ENCODE measurements at places on chromosomes 7 and 10.

DNA sequence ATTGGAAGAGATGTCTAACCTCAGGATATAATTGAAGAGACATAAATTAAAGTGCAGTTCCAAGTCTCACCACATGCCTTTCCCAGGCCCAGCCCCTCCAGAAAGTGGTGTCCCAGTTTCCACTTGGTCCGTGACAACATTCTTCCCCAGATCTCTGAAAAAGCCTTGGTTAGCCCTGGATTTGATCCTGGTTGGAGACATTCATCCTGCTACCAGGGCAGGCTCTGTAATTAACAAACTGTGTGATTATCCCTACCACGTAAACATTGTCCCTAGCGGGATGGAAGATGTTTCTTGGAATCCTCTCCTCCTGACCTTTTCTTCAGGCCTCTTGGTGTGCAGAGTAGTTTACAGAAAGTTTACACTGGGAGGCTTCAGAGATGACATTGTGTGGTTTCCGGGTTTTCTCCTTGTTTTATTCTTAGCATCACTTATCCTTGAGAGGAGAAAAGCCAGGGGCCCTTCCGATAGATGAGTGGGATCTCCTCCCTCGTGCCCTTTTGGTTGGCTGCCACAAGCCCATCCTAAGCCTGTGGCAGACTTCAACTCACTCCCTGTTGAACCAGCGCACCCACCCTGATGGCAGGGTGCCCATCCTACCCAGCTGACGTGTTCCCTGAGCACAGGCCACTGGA is 83.8 kb downstream of the COL13A1 start:
- peak; percentile 27 for DNase-seq

GRCh38 chr7:151381348-151382078 is 28.3 kb downstream of the WDR86 start:
- DNase-seq: no peak

GRCh38 chr10:110074758-110075671 is 67.2 kb downstream of the ADD3 start:
- peak; percentile 89 for DNase-seq

DNA sequence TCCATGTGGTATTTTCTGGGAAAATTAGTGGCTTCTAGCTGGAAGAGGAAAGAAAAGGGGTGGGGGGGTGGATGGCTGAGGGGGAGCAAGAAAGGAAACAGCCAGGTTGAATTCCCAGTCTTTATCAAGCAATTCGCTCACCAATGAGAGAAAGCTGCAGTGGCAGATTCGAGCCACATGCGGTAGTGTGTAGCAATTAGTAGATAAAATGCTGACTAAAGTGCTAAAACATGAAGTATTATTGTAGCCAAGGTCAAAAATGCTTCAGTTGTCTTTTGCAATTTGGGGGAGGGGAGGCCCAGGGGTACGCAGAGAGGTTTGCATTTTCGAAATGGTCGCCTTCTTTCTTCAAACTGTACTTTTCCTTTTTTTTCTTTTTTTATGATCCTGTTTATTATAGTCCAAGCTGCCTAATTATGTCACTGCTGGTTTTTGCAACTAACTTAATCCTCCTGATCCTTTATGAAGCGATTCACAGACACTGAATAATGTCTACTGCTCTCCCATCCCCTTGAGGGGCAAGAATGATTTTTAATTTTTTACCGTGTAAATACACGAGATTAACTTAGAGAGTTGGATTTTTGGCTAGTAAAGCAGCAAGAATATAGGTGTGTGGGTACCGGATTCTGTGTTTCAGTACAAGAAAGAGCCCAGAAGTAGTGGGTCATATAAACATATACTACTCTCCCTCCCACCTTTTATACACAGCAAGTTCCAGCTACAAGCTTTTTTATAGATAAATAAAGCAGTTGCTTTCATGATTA is 3.6 kb upstream of the ARID5B start:
- DNase-seq: peak; percentile 58

- DNase-seq: no peak
Observed at GRCh38 chr7:118175740-118176139, 8.2 kb upstream of the LSM8 start.

DNA sequence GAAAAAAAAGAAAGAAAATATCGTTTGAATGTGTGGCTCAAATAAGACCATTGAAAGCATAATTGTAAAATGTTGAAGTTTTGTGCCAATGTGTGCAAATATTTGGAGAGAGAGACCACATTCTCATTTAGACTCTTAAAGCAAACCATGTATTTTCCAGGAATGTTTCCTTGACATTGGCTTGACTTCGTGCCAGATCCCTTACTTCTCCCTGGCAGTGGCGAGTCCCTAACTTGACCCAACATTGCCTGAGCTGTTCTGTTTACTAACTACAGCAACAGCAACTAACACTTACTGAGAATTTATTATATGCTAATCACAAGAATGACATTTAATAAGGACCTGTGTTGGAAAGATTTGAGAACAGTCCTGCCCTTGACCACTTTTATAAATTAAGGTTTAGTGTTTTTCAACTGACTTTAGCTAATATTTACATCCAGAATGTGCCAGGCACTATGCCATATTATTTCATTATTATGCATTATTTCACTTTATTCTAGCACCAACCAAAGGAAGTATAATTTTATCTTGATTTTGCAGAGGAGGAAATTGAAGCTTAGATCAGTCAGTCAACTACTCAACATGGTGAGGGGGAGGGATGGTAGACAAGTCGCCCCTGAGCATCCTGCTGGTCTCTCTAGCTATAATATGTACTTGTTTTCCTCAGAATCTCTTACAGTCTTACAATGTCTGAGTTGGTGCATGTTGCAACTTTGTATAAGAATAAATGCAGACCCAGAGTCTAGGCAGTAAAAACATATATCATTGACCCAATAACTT is 29.7 kb downstream of the ZNF467 start:
- no peak for DNase-seq

- DNase-seq: no peak
Observed at GRCh38 chr10:54749623-54750022, 51.4 kb downstream of the PCDH15 start.

- DNase-seq: peak; percentile 74
Observed at GRCh38 chr10:32692174-32692573, 246.2 kb downstream of the CCDC7 start.

- no peak for DNase-seq
Observed at GRCh38 chr10:100782461-100783244, 37.3 kb downstream of the PAX2 start.

DNA sequence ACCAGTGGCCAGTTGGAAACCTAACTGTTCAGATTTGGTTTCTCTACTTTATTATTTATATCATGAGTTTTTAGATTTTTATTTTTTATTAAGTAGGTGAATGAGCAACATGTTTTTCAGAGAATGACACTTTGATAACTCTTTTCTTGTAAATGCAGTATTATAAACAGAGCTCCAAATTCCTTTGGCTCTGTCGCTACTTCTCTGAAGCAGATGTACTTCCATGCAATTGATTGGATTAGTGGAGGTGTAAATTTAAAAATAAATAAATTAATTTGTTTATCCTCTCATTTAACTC is 34.3 kb upstream of the ICA1 start:
- DNase-seq: no peak

GRCh38 chr10:6100370-6100769 is 11.5 kb downstream of the RBM17 start:
- no peak for DNase-seq

- DNase-seq: no peak
Observed at GRCh38 chr7:45007571-45008328, 7.7 kb downstream of the CCM2 start.

DNA sequence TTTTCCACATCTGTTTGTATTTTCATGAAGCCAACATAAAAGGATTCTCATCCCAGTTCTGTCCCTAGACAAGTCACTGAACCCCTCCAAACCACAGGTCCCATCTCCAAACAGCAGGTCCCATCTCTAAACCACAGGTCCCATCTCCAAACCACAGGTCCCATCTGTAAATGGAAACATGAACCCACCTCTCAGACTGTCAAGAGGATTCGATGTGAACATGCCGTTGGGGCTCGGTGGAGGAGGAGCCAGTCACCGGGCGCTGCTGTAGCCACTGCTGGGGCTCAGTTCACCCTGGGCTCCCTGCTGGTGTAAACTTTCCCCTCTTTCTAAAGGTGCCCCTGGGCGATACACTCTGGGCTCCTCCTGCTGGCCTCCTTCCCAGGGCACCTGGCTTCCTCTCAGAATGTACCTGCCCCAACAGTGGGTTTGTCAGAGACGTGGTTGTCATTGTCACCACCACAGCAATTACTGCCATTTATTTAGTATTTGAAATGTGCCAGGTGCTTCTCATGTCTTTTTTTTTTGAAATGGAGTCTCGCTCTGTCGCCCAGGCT is 13.0 kb downstream of the LHPP start:
- DNase-seq: no peak

- DNase-seq: no peak
Observed at GRCh38 chr10:69892816-69893215, 91.1 kb downstream of the COL13A1 start.

- DNase-seq: no peak
Observed at GRCh38 chr7:121397361-121397760, 1.3 kb upstream of the FAM3C start.

GRCh38 chr7:32051128-32051527 is 19.1 kb downstream of the PDE1C start:
- DNase-seq: peak; percentile 50

- no peak for DNase-seq
Observed at GRCh38 chr7:37016064-37016878, 292.0 kb upstream of the AOAH start.

DNA sequence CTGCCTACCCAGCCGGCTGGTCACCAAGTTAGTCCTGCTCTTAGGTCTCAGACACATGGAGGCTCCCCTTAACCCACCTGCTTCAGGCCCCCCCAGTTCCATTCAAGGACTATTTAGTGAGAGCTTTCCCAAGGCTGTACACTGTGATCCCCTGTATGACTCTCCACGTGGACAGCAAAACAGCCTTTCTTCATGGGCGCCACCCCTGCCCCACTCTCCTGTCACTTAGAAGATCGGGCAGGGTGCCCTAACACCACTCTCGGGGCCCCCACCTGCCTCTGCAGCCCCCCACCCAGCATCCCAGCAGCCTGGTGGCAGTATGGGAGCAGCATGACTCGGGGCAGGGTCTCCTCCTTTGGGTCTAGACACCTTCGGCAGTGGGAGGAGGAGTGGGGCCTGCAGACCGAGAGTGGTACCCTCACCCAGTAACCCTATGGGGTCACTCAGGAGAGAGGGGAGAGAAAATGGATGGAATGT is 116.6 kb downstream of the PTPN20 start:
- no peak for DNase-seq

GRCh38 chr10:118028619-118029018 is 18.1 kb downstream of the RAB11FIP2 start:
- no peak for DNase-seq

GRCh38 chr10:49150426-49150825 is 16.6 kb upstream of the FAM170B start:
- no peak for DNase-seq

DNA sequence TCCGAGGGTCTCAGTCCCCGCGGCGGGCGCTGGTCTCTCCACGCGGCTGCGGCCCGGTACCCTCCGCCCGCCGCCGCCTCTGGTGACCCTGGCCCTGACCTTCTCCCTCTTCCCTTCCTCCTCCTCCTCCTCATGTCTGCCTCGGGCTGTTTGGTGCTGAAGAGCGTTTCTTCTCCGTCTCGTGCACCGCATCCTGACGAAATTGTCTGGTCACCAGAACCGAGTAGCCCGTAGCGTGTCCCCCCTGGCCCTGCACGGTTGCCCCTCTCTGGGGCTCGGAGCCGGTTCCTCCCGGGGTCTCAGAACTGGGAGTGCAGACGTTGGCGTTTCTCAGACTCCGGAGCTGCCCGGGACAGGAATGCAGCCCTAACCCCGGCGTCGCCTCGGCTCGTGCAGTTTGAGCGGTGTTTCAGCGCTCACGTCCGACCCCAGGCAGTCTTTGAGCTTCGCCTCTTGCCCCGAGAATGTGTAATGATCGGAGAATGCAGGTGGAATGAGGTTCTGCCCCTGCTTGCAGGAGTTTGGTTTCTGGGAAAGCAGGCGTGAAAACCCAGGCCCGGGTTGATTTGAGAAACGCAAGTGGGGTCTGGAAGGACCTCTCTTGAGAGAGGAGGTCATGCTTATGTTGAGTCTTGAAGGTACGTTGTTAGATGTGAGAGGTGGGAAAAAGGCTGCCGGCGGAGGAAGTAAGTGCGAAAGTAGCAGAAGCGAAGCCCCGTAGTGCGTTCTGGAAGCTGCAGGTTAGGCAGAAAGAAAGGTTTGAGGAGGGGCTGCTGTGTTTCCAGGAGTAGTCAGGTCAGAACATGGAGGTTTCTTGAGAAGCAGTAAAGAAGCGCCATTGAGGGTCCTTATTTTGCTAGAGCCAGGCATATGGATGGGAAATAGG is 743 bp downstream of the RBM17 start:
- DNase-seq: peak; percentile 51

GRCh38 chr10:94571081-94571480 is 25.5 kb downstream of the HELLS start:
- DNase-seq: peak; percentile 53

DNA sequence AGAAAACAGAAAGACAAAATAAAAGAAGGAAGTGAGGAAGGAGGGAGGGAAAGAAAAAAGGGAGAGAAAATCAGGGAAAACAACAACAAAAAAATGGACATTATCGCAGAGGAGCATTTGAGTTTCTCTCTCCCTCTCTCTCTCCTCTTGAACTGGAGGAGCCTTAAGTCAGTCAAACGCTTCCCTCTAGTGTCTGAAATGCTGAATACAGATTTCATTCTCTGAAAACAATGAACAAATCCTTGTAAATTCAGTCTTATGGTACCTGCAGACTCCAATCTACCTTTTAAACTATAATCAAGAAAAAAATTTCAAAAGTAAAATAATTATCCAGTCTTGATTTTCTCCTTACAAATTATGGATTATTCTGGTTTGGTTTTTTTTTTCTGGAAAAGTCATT is 89.2 kb upstream of the PFKP start:
- peak; percentile 64 for DNase-seq

- DNase-seq: peak; percentile 70
Observed at GRCh38 chr7:149854611-149855360, 16.6 kb downstream of the ZNF862 start.

DNA sequence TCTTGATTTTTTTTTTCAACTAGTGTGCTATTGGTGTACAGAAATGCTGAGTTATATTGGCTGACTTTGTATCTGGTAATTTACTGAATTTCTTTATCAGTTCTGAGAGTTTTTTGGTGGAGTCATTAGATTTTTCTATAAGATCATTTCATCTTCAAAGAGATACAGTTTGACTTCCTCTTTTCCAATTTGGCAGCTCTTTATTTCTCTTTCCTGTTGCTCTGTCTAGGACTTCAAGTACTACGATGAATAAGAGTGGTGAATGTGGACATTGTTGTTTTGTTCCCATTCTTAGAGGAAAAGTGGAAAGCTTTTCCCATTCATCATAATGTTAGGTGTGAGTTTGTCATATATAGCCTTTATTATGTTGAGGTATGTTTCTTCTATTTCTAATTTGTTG is 50.2 kb downstream of the LOXL4 start:
- no peak for DNase-seq

All from EH (cell line).